Hepatic stellate cell (primary cell): ENCODE measurements at places on chromosomes 5 and 9.
A peak's percentile ranks its signal among the peaks of the same experiment; 100 is the strongest.

DNA sequence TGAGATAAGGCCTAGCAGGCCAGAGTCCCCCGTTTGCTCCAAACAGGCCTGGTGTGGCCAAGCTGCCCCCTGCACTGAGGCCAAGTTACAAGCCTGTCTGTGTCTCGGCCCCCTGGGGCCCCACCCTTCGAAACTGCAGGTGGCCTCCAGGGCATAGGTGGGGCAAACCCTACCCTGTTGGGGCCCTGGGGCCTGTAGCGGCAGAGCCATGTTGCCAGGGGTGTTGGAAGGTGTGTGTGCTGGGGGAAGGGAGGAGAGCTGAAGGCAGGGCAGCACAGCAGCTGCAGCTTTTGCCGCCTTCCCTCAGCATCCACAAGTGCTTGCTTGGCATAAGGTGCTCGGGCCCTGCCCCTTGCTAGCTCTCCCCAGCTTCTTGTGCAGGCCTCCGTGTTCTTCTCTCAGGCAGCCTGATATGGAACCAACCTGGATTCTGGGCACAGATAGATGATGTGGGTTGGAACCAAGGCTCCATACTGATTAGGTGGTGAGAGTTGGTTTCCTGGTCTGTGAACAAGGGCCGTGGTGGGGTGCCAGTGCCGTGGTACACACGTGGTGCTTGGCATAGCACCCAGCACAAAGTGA lies 12.7 kb downstream of the IRF1 start:
- DNase-seq: no peak

GRCh38 chr5:54793468-54794134 lies 191.8 kb downstream of the ESM1 start:
- DNase-seq: no peak

DNA sequence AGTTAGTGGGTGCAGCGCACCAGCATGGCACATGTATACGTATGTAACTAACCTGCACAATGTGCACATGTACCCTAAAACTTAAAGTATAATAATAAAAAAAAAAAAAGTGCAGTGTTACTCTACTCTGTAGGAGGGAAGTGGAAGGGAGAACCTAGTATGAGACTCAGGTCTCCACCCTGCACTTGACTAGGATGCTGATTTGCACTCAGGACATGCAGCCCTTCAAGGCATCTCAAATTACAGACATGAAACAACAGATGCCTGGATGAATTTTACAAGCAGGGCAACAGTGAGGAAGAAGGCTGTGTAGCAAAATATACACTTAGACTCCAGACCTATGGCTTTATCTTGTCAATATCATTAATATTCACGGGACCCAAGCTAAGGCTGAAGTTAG lies 16.5 kb downstream of the TRIM32 start:
- no peak for DNase-seq

- no peak for DNase-seq
Measured at GRCh38 chr9:135050072-135050990, 37.1 kb upstream of the OLFM1 start.

- no peak for DNase-seq
Measured at GRCh38 chr5:124259017-124259416, 487.4 kb downstream of the ZNF608 start.

- no peak for DNase-seq
Measured at GRCh38 chr9:90432951-90433350, 209.7 kb downstream of the DIRAS2 start.

DNA sequence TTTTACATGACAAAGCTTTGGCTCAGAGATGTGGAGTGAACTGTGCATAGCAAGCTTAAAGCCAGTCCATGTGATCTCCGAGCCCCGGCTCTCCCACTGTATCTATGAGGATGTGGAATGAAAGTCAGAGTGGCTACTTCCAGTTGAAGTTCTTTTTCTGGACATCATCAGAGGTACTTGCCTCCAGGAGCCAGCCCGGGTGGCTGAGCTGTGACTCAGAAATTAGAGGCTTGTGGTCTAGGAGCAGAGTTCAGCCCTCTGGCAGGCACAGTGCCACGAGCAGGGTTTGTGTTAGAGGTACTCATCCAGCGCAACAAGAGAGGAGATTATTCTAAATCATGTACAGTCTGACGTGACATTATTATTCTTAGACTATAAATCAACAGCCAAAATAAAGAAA lies 322.5 kb downstream of the CDK5RAP2 start:
- DNase-seq: no peak

DNA sequence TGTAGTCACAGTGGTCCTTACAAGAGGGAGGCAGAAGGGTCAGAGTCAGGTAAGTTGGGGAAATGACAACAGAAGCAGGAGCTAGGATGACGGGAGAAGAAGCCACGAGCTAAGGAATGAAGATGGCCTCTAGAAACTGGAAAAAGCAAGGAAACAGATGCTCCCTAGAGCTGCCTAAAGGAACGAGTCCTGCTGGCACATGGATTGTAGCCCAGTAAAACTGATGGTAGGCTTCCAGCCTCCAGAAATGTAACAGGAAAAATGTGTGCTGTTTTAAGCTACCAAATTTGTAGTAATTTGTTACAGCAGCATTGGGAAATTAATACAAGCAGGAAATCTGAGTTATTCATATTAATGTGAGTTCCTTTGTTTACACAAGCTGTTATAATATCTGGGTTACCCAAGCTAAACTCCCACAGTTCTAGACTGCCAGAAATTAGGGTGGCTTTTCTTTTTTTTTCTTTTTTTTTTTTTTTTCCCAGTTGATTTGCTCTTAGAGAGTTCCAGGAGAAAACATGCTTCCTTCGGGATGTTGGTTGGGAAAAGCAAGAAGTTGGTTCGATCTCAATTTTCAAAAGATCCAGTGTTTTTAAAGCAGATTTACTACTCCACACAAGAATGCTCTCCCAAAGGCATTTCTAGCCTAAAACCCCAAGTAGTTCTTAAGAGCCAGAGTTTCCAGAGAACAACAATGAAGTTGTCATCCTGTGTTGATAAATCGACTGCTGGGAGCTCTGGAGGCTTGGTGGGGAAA lies 400.0 kb upstream of the SLC24A2 start:
- no peak for DNase-seq

DNA sequence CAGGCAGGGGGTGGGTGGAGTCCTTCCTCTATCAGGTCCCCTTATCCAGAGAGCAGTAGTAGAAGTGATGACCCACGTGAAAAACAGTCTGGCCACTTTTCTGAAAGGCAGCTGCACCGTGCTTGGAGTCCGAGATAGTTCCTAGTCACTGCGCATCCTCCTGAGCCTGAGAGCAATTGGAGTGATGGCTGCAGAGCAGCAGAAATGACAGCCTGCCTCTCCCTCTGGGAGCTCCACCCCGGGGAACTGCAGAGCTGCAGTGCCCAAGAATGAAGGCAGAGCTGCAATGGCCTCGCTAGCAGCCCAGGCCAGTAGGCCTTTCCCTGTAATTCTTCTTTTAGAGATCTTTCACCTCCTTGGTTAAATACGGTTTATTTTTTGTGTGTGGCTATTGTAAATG lies 82.6 kb downstream of the CETN3 start:
- DNase-seq: no peak

GRCh38 chr9:125360601-125361000 lies 99.0 kb downstream of the GAPVD1 start:
- no peak for DNase-seq

DNA sequence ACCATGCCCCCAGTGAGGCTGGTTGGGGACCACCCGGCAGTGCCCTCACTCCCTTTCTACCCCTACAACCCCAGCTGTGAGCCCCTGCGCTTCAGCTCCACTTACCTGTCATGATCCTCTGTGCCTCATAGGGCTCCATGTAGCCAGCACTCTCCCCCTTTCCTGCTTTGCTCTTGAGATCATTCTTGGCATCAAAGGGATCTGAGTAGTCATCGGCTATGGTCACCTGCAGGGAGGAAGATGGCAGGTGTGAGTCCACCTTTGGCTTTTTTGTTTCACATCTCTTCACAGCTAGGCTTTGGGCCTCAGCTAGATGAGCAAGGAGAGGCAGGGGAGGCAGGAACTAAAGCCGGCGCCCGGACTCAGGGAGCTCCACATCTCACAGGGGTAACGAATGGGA lies 53.1 kb downstream of the SHB start:
- no peak for DNase-seq

GRCh38 chr9:127783111-127784008 lies 2.5 kb upstream of the CDK9 start:
- DNase-seq: no peak

DNA sequence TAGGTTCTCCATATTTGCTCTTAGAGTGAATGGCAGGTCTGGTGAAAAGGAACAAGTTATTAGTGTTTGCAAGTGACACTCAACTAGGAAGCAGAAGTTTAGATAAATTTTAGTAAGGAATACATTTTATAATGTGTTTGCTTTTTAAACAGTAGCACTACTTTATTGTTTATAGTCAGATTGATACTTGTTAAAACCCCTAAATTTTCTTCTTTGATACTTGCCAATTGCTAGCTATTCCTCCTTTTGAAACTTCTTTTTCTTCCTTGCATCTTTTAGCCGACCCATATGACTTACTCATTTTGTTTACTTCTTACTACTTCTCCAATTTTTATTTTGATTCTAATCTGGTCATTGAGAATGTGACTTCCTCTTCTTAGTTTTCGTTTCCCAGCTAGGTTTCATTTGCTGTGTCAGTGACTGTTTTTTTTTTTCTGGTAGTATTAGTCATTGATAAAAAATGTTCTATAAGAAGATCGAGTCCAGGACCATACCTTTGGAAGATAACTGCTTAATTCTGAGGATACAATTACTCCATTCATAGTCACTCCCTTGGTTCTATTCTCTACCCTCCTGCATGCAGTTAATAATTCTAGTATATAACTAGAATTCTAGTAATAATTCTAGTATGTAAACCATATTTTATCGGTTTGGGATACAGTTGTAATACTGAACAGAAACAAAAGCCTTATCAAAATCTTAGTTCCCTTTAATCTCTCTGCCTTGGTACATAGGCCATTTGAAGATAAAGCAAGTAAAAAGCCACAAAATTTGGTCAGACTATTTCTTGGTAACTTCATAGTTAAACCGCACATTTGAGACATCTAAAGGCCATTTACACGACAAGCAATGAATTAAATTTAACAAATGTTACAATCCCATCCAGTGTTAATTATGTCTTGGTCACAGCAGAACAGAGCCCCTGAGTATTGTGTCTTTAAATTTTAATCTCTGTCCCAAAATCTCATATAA lies 2.8 kb upstream of the RICTOR start:
- peak; percentile 53 for DNase-seq

DNA sequence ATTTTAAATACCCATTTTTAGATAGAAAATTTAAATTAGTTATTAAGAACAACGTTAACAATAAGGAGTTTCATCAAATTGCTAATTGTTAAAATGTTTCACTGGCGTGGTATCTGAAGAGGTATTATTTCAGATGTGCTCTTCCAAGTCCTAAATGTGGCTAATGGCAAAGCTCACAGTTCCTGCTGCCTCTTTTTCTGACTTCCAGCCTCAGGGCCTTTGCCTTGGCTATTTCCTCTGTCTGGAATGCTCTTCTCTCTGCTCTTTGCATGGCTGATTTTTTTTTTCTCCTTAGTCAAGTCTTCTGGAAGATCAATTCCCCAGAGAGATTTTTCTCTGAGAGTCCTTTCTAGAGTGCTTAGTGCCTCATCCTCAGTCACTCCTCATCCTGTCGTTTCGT lies 9.6 kb upstream of the SSBP2 start:
- no peak for DNase-seq

DNA sequence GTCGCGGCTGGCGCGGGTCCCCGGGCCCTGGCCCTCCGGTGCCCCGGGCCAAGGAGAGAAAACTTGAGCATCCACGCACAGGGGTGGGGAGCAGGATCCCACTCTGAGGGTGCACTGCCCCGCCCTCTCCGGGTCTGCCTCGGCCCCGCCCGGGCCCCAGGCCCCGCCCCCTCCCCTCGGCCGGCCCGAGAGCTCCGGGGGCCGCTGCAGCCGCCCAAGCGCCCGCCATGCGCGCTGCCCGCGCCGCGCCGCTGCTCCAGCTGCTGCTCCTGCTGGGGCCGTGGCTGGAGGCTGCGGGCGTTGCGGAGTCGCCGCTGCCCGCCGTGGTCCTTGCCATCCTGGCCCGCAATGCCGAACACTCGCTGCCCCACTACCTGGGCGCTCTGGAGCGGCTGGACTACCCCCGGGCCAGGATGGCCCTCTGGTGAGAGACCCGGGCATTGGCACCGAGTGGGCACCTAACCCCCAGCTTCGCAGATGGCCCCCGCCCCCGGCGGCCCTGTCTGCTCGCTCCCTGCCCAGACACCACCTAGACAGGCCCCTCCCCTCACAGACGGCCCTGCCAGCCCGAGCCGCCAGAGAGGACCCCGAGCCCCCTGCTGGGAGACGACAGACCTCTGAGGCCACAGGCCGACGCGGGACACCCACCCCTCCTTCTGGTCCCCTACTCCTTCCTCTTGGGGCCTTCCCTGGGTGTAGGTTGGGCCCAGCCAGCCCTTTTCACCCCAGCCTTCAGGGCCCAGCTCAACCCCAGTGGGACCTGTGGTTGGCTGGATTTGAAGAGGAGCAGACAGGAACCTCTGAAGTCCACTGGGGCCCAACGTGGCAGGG lies at the start of gene CERCAM:
Gene CERCAM, plus strand, starts transcription at position 207 of the 831 bp plus-strand sequence. Its CDS starts 21 bp downstream, at position 228.
- DNase-seq: peak; percentile 82

DNA sequence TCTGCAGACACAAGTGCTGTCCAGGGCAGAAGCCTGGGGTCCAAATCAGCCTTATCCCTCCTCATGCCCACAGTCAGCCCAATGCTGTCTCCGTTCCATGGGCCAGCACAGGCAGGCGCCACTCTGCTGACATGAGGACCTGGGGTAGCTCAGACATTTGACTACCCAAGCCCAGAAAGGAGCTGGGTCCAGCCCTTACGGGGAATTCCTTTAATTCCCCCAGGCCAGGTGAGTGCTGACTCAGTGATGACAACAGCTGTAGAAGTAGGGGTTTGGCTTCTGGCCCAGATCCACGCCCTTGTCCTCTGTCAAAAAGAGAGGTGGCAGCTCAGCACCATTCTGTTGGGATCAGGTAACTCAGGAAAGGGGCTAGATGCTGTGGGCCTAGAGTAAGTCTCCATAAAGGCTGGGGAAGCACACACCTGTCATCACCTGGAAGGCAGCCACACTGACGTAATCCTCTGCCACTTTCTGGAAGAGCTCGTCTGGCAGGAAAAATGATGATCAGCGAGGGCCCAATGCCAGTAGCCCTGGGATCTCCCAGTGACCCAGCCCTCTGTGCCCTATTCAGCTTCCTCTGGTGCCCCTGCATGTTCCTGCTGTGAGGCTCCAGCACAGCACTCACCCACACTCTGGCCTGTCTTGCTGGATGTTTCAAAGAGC lies 1.9 kb downstream of the RAB24 start:
- DNase-seq: no peak

- DNase-seq: no peak
Measured at GRCh38 chr5:145295236-145295835, 539.8 kb downstream of the PRELID2 start.

DNA sequence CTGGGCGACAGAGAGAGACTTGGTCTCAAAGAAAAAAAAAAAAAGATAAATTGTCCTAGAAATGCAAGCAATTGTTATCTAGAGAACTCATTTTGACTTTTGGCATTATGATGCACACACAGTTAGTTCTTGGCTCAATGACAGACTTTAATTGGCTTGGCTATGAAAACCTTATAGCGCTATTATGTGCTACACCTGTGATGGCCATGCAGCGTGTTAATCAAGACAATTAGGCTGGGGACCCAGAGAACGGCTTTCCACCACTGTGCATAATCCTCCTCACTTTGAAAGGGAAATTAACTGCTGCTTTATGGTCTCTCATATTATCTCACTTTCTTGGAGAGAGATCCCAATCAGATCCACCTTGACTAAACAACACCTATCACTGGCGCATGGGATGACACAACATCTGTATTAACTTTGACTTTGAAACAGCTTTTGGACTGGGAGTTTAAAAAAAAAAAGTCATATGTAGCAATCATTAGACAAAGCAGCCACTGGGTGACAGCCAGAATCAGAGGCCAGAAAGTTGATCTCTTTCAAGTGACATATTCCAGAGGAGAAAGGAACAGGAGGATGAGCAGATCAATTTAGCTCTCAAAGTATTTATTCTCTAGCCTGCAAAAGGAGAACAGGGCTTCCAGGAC lies 132.5 kb downstream of the PPP2R2B start:
- DNase-seq: no peak
